ENCODE measurements at places on chromosomes 12 and 14.

- no peak for DNase-seq
Observed at GRCh38 chr14:74697543-74697942, 15.3 kb downstream of the AREL1 start.

- no peak for DNase-seq
Observed at GRCh38 chr12:39835517-39836489, 216.2 kb upstream of the ABCD2 start.

GRCh38 chr12:12405882-12406281, 49.0 kb downstream of the BORCS5 start:
- DNase-seq, result no peak

- DNase-seq, result no peak
Observed at GRCh38 chr12:95515197-95515596, 36.1 kb downstream of the USP44 start.

DNA sequence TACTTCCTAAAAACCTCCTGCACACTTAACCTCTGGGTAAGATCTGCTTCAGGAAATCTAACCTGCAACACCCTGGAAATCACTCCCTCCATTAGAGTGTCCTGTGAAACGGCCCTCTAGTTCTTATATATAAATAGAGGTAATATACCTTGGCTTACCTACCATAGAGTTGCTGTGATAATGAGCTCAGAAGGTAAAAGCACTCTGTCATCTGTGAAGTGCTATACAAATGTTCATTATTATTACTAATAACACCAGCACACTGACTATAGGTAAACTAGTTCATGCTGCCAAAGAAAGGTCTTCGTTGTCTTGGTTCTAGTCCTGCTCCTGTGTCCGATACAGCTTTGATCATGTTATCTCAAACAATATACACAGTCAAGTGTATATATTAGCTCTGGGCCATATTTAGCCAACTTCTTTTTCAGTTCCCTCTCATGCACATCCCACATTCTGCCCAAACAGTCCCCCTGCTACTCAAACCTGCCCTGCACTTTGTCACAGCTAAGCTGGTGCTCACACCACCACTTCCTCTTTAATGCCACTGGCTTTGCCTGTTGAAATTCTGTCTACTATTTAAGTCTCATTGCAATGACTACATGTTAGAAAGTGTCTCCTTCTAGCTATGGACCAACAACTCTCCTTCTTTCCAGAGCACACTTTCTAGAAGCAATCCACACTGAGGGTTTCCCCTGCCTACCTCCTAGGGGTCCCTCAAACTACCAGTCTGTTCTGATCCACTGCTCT, 5.1 kb downstream of the E2F7 start:
- DNase-seq, result no peak

Measured in stimulated activated CD4-positive, alpha-beta T cell treated with anti-CD3 and anti-CD28 coated beads, Interleukin-4, amount 100 ng/mL, for 24 hours (primary cell).